ENCODE measurements at places on chromosomes 12 and 14. TPM values are rescaled to one million over a fixed set of nuclear protein-coding genes. Genes with fewer than 3 reads are reported as not detected.

- H3K4me1 ChIP-seq, result no peaks in the 10 kb centered on the region
- no peak overlapping the region for H3K4me3 ChIP-seq
- no peaks in the 10 kb centered on the region for H3K36me3 ChIP-seq
- DNase-seq, result no peak
Observed at GRCh38 chr14:74325446-74325845, 22.7 kb upstream of the ABCD4 start.

- H3K4me3 ChIP-seq, result no peak overlapping the region
- no peaks in the 10 kb centered on the region for H3K36me3 ChIP-seq
- DNase-seq, result no peak
- no peaks in the 10 kb centered on the region for H3K4me1 ChIP-seq
- H3K27me3 ChIP-seq, result no peaks in the 10 kb centered on the region
Observed at GRCh38 chr12:101637936-101638335, 43.2 kb downstream of the MYBPC1 start.

- H3K27me3 ChIP-seq, result no peaks in the 10 kb centered on the region
- H3K27ac ChIP-seq, result no peak overlapping the region
- H3K36me3 ChIP-seq, result no peaks in the 10 kb centered on the region
- DNase-seq, result peak; percentile 13
Observed at GRCh38 chr14:78863143-78863542, 693.0 kb downstream of the NRXN3 start.

- no peaks in the 10 kb centered on the region for H3K27me3 ChIP-seq
- DNase-seq, result no peak
- no peaks in the 10 kb centered on the region for H3K36me3 ChIP-seq
- peak overlapping the region; percentile 93 for H3K4me3 ChIP-seq
- peaks cover 23% of the 10 kb centered on the region for H3K4me1 ChIP-seq
Observed at GRCh38 chr12:11651785-11652184, 2.3 kb downstream of the ETV6 start.

DNA sequence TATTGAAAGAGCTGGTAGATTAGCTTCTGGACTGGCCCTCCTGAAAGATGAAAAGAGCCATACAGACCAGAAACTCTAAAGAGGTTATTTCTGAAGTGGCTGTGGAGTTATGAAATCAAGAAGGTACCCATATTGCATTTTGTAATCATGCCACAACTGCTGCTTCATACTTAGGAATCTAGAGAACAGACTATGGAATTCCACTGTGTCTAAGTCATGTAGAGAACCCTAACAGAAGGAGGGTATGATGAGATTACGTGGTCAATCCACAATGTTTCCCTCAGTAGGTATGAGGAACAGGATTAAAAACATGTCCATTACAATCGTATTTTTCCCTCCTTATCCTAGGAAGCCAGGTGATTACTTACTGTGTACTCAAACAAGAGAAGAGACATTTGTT, 708.8 kb downstream of the RERGL start:
- no peaks in the 10 kb centered on the region for H3K36me3 ChIP-seq
- no peak for DNase-seq
- no peak overlapping the region for H3K4me3 ChIP-seq
- no peaks in the 10 kb centered on the region for H3K27me3 ChIP-seq
- H3K27ac ChIP-seq, result no peak overlapping the region
- H3K4me1 ChIP-seq, result no peaks in the 10 kb centered on the region

GRCh38 chr12:112116232-112117060, 7.9 kb upstream of the NAA25 start:
- peak overlapping the region; percentile 62 for H3K27ac ChIP-seq
- H3K4me1 ChIP-seq, result peaks cover 12% of the 10 kb centered on the region
- no peaks in the 10 kb centered on the region for H3K27me3 ChIP-seq
- DNase-seq, result peak; percentile 66

- no peaks in the 10 kb centered on the region for H3K4me1 ChIP-seq
- no peak overlapping the region for H3K27ac ChIP-seq
Observed at GRCh38 chr14:53814392-53814791, 142.2 kb downstream of the BMP4 start.

The SLC38A4 gene
- 1.5 TPM for total RNA-seq

DNA sequence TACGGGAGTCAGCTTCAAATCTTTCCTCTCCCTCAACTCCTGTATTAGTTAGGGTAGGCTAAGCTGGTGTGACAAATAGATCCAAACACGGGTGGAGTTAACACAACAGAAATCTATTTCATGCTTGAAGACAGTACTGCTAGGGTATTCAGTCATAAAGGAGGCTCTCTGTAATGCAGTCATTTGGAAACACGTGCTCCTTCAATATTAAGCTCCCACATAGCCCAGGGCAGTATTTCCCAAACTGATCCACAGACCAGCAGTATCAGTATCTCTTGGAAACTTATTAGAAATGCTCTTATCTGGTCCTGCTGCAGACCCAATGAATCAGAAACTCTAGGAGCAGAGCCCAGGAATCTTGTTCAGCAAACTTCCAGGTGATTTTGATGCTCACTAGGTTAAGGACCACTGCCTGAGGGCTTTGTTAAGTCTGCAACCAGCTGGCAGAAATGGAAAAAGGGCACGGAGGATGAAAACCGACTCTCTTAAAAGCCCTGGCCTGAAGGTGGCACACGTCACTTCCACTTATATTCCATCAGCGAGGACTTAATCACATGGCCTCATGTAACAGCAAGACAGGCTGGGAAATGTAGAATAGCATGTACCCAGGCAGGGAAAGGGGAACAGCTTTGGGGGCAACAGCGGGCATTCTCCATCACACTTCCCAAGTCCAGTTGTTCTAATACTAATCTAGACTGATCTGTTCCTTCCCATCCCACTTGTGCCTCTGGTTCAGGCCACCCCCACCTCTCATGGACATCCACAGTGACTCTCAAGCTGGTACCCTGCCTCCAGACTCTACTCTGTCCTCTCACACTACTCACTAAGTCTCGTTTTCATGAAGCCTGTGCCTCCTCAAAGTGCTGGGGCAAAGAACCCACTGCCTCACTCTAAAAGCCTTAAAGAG, 38.2 kb upstream of the RIC8B start:
- H3K4me1 ChIP-seq, result peaks cover 5% of the 10 kb centered on the region
- H3K36me3 ChIP-seq, result no peaks in the 10 kb centered on the region
- no peak for DNase-seq
- no peak overlapping the region for H3K27ac ChIP-seq
- peaks cover 4% of the 10 kb centered on the region for H3K27me3 ChIP-seq
- H3K4me3 ChIP-seq, result no peak overlapping the region

DNA sequence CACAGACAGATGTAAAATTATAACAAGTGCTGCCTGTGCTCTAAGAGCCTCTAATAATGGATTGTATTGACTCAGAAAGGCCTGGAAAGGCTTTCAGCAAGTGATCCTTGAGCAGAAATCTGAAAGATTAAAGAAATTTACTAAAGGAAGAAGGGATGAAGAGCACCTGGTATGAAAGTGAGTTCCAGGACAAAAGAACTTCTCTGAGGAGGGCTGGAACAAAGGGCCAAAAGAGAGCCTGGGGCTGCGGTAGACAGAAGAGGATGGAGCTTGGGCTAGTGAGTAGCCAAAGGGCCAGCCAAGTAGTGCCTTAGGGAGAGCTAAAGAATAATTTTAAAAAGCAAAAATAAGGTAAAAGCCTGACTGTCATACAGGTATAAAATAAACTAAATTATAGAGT, 44.0 kb downstream of the BCAT1 start:
- no peaks in the 10 kb centered on the region for H3K27me3 ChIP-seq
- H3K4me3 ChIP-seq, result no peak overlapping the region
- peaks cover 44% of the 10 kb centered on the region for H3K4me1 ChIP-seq
- DNase-seq, result no peak
- peaks cover 7% of the 10 kb centered on the region for H3K36me3 ChIP-seq
- no peak overlapping the region for H3K27ac ChIP-seq

- H3K27me3 ChIP-seq, result peaks cover 2% of the 10 kb centered on the region
- peaks cover 3% of the 10 kb centered on the region for H3K4me1 ChIP-seq
- H3K4me3 ChIP-seq, result no peak overlapping the region
- DNase-seq, result no peak
Observed at GRCh38 chr14:100711493-100711892, 15.2 kb upstream of the DLK1 start.

DNA sequence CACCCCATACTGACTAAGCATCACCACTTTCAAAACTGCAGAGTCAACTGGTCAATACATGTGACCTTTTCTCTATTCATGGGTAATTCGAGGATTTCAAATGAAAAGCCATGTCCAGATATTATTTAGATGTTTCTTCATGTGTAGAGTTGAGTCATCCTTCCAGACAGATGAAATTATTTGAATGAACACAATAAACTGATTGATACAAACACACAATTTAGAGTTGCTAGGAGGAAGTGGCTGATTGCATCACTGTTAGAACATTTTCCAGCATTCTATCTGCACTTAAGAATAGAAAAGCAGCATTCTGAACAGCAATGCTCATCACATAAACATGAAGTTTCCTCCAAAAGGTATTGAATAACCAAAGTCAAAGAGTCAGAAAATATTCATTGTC, 273.5 kb upstream of the SOX5 start:
- peak; percentile 78 for DNase-seq
- H3K36me3 ChIP-seq, result no peaks in the 10 kb centered on the region
- H3K4me1 ChIP-seq, result peaks cover 15% of the 10 kb centered on the region

The DIO2 gene
- 4.7 TPM for total RNA-seq

The CCDC196 gene
- total RNA-seq, result not detected

The ANKRD13A gene
- total RNA-seq, result 23.9 TPM

The NDRG2 gene
- 12.6 TPM for total RNA-seq

The ESRRB gene
- not detected for total RNA-seq

GRCh38 chr14:102201776-102202175, 62.1 kb downstream of the WDR20 start:
- H3K36me3 ChIP-seq, result peaks cover 26% of the 10 kb centered on the region
- no peak for DNase-seq
- no peaks in the 10 kb centered on the region for H3K27me3 ChIP-seq
- H3K27ac ChIP-seq, result no peak overlapping the region
- H3K4me3 ChIP-seq, result no peak overlapping the region

- H3K36me3 ChIP-seq, result no peaks in the 10 kb centered on the region
- H3K27ac ChIP-seq, result peak overlapping the region; percentile 67
- peak overlapping the region; percentile 90 for H3K4me3 ChIP-seq
Observed at GRCh38 chr12:46267825-46268582, 839 bp downstream of the SLC38A1 start.

GRCh38 chr12:6899837-6900519, 4.6 kb upstream of the LRRC23 start:
- H3K4me1 ChIP-seq, result peaks cover under 1% of the 10 kb centered on the region
- no peaks in the 10 kb centered on the region for H3K36me3 ChIP-seq
- no peak overlapping the region for H3K4me3 ChIP-seq
- DNase-seq, result peak; percentile 75

The TMTC1 gene
- 5.0 TPM for total RNA-seq

The GALNT6 gene
- 13.8 TPM for total RNA-seq

DNA sequence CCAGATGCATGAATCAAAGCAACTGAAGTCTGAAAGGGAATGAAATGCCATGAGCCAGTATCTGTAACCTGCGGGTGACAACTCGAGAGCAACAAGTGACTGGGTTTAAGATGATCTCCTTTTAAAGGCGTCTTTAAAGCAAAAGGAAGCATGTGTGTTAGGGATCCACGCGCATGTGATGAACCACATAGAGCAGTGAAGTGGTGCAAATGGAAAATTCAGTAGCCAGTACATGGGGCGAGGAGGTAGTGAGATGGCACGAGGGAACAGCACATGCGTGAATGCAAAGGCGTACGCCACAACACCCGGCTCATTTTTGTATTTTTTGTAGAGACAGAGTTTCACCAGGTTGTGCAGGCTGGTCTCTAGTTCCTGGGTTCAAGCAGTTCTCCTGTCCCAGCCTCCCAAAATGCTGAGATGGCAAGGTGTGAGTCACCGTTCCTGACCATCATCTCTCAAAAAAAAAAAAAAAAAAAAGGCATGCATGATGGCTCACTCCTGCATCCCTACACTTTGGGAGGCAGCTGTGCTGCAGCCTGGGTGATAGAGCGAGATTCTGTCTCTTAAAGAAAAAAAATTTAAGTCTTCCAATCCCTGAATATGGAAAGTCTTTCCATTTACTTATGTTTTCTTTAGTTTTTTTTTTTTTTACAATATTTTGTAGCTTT, 24.6 kb upstream of the BCL7A start:
- H3K4me1 ChIP-seq, result peaks cover 5% of the 10 kb centered on the region
- H3K27me3 ChIP-seq, result no peaks in the 10 kb centered on the region
- DNase-seq, result no peak
- no peaks in the 10 kb centered on the region for H3K36me3 ChIP-seq
- no peak overlapping the region for H3K27ac ChIP-seq
- H3K4me3 ChIP-seq, result no peak overlapping the region

The TMEM132C gene
- total RNA-seq, result not detected

GRCh38 chr12:112946236-112947000, 8.1 kb downstream of the OAS3 start:
- no peaks in the 10 kb centered on the region for H3K27me3 ChIP-seq
- no peaks in the 10 kb centered on the region for H3K36me3 ChIP-seq
- H3K27ac ChIP-seq, result no peak overlapping the region
- H3K4me1 ChIP-seq, result no peaks in the 10 kb centered on the region

DNA sequence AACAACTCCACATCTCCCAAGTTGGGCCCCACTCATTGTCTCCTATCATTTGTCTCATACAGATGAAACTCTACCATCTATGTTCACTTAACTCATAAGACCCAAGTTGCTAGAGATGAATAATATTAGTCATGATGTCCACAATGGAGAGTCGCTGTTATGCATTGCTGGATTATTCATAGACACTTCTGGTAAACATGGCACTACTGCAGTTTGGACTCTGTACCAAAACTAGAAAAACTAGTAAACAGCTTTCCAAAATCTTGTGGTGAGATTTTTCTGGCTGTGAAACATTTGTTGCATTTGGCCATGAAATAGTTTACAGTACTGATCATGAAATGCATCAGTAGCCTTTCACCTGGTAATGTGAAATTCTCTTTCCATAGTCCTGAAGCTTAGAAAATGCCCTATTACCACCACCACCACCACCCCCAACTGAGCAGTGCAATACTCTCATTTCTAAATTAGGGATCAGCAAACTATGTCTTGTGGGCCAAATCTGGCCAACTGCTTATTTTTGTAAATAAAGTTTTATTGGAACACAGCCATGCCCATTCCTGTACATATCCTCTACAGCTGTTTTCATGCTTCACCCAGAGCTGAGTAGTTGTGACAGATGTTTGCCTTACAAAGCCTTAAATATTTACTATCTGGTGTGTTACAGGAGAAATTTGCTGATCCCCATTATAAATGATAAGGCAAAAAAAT, 236.5 kb downstream of the DPF3 start:
- H3K4me1 ChIP-seq, result peaks cover 11% of the 10 kb centered on the region
- DNase-seq, result no peak
- H3K4me3 ChIP-seq, result no peak overlapping the region
- no peaks in the 10 kb centered on the region for H3K36me3 ChIP-seq
- no peaks in the 10 kb centered on the region for H3K27me3 ChIP-seq

DNA sequence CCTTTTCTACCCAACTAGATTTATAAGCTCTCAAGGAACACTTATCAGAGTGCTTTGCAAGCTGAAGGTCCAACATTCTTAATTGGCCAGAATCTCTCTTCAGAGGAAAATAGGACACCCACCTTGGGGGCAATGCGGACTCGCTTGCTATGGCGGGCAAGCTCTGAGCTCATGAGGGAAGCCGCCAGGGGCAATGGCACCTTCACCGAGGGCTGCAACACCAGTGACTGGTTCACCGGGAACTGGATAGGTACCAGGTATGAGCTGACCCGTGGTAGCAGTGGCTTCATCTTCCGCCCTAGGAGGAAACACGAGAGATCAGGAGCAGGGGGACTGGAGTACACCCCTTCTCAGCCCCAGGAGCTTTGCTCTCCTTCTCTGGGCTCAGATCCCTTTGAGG, 7.4 kb upstream of the TEX52 start:
- DNase-seq, result no peak
- no peaks in the 10 kb centered on the region for H3K4me1 ChIP-seq
- H3K27me3 ChIP-seq, result no peaks in the 10 kb centered on the region
- H3K27ac ChIP-seq, result no peak overlapping the region
- no peak overlapping the region for H3K4me3 ChIP-seq

- no peaks in the 10 kb centered on the region for H3K36me3 ChIP-seq
- H3K27me3 ChIP-seq, result no peaks in the 10 kb centered on the region
- peak overlapping the region; percentile 2 for H3K4me3 ChIP-seq
- peaks cover 12% of the 10 kb centered on the region for H3K4me1 ChIP-seq
Observed at GRCh38 chr12:28550757-28551704, 360.8 kb downstream of the CCDC91 start.

The TAS2R42 gene
- total RNA-seq, result not detected
